Activated B cell treated with CpG ODN at 0.5 μM for 24 hours (primary cell): ENCODE measurements at places on chromosomes 6 and 20.

DNA sequence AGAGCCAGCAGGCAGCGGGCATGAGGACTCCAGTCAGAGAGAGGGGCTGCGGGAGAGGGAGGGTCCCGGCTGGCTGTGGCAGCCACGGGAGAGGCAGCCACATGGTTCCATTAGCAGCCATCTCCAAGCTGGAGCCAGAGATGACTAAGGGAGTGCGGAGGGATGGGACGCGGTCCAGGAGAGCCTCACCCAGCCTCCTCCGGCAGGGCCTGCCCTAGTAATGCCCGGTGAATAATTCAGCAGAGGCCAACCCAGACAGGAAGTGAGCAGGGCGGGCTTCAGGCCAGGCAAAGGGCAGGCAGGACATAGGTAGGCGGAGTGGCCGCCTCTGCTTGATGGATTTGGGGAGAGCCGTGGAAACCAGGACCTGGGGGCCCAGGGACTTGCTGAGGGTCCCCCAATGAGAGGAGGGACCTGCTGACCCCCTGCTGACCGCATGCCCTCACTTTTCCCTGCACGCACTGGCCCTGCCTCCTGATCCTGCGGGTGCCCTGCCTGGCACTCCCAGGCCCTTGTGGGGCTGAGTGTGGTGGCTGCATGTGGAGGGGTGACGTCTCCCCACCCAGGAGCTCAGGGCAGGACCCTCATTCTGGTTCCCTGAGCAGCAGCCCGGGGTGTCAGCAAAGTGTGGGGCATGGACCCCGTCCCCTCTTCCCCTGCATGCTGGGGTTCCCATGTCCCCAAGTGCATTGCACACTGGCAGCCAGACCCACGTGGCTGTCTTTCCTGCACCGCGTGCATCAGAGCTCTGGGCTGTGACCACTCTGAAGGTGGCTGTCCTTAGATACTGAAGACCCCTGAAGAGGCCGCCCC lies 51.8 kb upstream of the SLCO4A1 start:
- DNase-seq, result no peak

GRCh38 chr6:20835315-20836010 lies 301.2 kb downstream of the CDKAL1 start:
- no peak for DNase-seq

GRCh38 chr6:154202339-154202738 lies 154.3 kb downstream of the IPCEF1 start:
- no peak for DNase-seq

DNA sequence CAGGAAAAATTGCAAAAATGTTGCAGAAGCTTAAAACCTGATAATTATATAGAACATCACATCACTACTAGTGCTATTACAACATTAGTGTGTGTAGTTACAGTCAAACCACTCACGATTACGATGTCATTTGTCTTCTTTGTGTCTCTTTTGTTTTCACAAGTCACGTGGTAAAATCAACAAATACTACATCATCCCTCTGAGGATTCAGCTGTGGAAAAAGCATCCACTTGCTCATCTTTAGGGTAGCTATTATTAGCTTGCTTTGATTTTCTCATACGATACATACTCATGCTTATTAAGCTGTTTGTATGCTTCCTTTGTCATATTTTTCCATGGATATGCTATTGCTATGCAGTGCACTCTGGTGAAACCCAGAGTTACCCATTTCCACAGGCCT lies 22.2 kb upstream of the ATXN1 start:
- DNase-seq, result no peak

GRCh38 chr6:55518529-55519060 lies 60.4 kb downstream of the HMGCLL1 start:
- DNase-seq, result no peak

DNA sequence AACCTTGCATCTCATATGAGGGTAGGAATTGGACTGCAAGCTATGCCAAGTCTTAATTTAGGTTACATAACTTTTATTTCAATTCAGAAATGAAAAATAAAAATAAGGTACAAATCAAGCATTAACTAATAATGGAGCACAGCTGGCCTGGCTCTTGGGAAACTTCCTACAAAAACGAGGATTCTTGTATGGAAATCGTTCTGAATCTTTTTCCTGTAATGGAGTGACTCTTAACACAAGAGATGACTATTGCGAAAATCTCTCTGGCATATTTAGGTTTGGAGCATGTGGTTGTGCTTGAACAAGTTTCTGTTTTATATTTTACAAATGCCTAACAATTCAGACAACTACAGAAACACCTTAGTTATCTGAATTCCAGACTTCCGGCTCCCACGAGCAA lies 34.0 kb upstream of the PI16 start:
- DNase-seq, result no peak

- DNase-seq, result no peak
These were observed 13.5 kb downstream of the EEF1E1 start for GRCh38 chr6:8088886-8089285.

- no peak for DNase-seq
These were observed 30.0 kb upstream of the FABP7 start for GRCh38 chr6:122749451-122750050.

- DNase-seq, result no peak
These were observed 31.8 kb downstream of the KCNG1 start for GRCh38 chr20:50991076-50991475.

GRCh38 chr6:48325701-48326100 lies 214.7 kb upstream of the PTCHD4 start:
- no peak for DNase-seq

GRCh38 chr6:105135056-105135455 lies 44.8 kb downstream of the POPDC3 start:
- DNase-seq, result no peak

DNA sequence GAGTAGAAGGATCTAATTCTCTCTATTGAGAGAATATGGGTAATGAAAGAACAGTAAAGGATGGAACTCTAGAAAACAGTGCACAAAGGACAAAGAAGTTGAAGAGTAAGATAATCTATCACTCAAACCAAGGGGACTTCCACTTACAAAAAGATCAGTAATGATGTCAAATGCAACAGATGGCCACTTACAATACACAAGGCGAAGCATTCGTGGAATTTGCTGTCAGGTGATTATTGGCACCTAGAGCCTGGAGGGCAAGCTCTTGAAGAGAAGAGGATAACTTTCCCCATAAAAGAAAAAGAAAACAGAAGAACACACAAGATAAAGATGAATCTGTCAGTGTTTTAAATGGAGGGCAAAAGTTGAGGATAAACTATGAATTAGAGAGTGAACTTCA lies 256.0 kb upstream of the TCF21 start:
- no peak for DNase-seq

GRCh38 chr6:93799226-93799625 lies 379.9 kb upstream of the EPHA7 start:
- no peak for DNase-seq

DNA sequence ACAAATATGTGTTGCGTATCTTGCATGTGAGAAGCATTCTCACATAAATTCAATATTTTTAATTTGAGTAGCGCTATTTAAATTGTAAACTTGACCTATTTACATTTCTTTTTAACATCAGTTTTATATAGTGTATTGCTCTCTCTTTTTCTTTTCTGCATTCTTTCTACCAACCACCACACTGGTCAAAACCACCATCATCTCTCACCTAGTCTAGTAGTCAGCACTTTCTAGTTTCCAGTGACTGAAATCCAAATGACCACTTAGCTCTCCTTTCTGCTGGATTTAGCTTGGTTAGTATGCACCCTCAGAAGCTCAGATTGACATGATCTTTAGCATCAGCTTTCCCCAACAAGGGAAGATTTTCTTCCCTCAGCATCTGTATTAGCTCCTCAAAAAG lies 73.2 kb upstream of the HCRTR2 start:
- no peak for DNase-seq

DNA sequence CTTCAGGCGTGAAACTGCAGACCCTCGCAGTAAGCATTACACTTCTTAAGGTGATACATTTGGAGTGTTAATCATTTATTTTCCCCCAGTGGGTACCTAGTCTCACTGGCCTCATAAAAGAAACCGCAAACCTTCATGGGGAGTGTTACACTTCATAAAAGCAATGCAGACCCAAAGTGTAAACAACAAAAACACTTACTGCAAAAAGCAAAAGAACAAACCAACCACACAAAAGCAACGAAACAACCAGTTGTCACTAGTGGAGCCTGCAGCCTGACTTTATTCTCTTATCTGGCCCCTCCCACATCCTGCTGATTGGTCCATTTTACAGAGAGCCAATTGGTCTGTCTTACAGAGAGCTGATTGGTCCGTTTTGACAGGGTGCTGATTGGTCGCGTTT lies 23.8 kb downstream of the LY86 start:
- DNase-seq, result no peak

DNA sequence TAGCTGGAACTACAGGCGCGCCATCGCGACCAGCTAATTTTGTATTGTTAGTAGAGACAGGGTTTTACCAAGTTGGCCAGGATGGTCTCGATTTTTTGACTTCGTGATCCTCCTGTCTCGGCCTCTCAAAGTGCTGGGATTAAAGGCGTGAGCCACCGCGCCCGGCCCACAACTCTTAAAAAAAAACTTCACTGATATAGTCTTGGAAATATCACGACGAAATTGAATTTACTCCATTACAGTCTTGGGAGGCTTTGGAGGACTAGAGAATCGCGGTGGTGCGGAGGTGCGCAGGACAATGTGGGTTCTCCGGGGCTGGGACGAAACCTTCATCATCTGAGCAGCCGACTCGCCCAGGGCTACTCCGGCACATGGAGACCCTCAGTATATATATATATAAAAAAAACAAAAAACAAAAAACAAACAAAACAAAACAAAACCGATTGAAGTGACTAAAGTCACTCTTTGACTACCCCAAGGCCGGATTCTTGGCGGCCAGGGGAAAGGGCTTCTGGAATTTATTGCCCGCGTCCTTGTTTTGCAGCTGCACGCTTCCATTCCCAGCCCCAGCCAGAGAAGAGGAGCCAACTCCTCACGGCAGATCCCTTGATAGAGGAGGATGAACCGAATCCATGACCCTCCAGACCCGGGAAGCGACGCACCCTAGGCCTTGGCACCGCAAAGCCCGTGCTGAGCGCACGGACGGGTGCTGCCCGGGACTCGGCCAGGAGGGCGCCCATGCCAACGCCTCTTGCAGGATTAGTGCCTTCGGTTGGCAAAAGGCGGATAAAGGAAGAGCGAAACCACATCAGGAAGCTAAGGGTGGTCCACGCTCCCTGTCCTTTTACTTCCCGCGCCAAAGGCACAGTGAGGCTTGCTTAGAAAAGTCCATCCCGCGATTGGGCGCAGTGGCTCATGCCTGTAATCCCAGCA lies 1.7 kb upstream of the GCM2 start:
- no peak for DNase-seq

- no peak for DNase-seq
These were observed 8.4 kb downstream of the ENTPD6 start for GRCh38 chr20:25203871-25204320.

GRCh38 chr6:33587529-33587928 lies 7.5 kb upstream of the BAK1 start:
- DNase-seq, result no peak

DNA sequence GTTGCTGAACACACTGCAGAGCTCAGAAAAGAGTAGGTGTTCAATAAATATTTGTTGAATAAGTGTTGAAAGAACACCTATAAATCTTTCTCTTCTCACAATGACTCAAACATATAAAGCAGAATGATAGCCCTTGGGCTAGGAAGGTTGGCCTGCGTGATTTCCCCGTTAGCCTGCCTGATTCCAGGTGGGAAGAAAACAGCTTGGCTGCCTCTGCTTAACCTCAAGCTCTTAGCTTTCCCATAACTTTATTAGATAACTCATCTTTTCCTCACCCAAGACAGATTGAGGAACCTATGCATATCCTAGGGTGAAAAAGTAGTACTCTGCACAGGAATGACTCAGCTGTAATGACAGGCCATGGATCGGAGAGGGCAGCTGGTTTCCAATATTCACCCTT lies 300.3 kb upstream of the ID4 start:
- DNase-seq, result no peak

DNA sequence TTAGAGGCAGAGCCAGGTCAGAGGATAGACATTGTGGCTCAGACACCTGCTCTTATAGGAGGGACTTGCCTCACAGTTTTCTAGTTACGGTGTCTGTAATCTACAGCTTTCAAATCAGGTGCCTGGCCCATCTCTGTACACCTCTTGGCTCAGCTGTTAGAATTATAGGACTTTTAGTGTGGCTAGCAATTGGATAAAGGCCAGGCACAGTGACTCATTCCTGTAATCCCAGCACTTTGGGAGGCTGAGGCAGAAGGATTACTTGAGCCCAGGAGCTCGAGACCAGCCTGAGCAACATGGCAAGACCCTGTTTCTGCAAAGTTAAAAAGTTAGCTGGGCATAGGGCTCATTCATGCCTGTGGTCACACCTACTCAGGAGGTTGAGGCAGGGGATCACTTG lies 20.0 kb downstream of the BRPF3 start:
- no peak for DNase-seq

GRCh38 chr20:48040491-48040890 lies 255.2 kb upstream of the SULF2 start:
- no peak for DNase-seq

GRCh38 chr6:25623879-25624278 lies 28.1 kb upstream of the SCGN start:
- DNase-seq, result no peak

- DNase-seq, result no peak
These were observed 436.8 kb downstream of the HAO1 start for GRCh38 chr20:7503501-7503900.

DNA sequence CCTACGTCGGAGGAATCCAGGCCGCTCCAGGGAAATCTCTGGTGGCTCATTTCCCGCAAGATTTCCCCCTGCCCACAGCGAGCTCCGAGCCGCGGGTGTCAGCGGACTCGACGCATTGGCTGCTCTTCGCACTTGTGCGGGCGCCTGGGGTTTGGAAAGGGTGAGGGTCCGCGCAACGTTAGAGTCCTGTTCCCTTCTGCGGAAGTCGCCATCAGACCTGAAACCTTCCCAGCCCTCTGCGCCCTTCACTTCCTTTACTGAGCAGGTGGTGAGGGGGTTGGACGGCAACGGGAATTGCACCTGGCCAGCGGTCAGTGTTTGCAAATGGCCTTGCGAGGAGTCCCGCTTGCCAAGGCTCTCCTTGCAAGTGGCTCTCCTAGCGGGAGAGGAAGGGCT lies 8.4 kb downstream of the PAX1 start:
- DNase-seq, result no peak

GRCh38 chr6:18753076-18753475 lies 365.9 kb downstream of the RNF144B start:
- no peak for DNase-seq

- DNase-seq, result no peak
These were observed 136.5 kb downstream of the RIMS1 start for GRCh38 chr6:72022830-72023229.

DNA sequence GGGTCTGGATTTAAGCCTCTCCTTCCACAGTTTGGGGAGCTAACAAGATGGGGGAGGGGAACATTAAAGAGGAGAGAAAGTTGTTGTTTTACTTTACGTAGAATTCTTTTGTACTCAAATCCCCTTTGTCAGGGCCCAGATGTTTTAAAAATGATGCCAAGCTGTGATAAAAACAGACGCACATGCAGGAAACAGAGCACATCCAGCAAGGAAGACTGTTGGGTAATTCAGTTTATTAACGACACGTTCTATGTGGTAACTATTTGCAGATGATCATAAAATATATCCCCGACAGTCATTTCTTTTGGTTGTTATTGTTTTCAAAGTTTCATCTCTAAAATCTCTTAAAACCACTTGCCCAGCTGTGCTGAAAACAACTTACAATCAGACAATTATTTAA lies 307.0 kb upstream of the PRDM1 start:
- no peak for DNase-seq
